ENCODE measurements at places on chromosomes 6 and 20.

- DNase-seq: no peak
These were observed 210.8 kb downstream of the CDKAL1 start for GRCh38 chr6:20744911-20745557.

- DNase-seq: no peak
These were observed 44.8 kb upstream of the TGM2 start for GRCh38 chr20:38209736-38210405.

GRCh38 chr20:62561182-62561581 is 81.1 kb upstream of the SLCO4A1 start:
- DNase-seq: no peak

DNA sequence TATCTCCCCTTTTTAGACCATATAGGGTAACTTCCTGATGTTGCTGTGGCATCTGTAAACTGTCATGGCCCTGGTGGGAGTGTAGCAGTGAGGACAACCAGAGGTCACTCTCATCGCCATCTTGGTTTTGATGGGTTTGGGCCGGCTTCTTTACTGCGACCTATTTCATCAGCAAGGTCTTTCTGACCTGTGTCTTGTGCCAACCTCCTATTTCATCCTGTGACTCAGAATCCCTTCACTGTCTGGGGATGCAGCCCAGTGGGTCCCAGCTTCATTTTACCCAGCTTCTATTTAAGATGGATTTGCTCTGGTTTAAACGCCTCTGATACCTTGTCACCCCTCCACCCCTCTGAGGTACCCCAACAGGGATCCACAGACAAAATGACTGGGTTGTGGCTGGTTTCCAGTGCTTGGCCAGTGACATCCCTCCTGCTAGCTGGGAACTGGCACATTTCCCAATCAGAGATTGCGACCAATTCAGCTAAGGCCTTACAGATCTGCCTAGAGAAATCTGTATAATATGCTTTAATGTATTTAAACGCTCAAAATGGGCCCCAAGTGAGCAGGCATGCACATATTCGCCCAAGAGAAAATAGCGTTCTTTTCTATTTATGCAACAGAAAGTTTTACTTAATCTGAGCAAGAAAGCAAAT is 315.6 kb upstream of the QKI start:
- DNase-seq: no peak

DNA sequence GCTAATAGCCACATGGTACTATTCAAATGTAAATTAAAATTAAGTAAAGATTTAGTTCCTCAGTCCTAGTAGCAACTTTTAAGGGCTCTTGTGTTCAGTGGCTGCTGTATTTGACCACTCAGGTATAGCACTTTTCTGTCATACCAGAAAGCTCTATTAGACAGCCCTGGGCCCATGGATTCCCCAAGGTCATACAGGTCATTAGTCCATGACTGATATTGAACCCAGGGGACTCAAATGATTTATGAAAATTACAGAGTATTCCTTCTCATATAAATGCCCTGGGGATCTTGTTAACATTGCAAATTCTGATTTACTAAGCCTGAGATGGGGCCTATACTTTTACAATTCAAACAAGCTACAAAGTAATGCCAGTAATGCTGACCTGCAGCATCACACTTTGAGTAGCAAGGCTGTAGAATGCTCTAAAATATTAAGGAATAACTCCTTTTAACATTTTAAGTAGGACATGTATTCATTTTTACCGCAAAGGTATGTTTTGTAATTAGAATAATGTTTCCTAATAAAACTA is 29.6 kb downstream of the RNF217 start:
- no peak for DNase-seq

- DNase-seq: no peak
These were observed 1.1 kb upstream of the TULP4 start for GRCh38 chr6:158311193-158311592.

DNA sequence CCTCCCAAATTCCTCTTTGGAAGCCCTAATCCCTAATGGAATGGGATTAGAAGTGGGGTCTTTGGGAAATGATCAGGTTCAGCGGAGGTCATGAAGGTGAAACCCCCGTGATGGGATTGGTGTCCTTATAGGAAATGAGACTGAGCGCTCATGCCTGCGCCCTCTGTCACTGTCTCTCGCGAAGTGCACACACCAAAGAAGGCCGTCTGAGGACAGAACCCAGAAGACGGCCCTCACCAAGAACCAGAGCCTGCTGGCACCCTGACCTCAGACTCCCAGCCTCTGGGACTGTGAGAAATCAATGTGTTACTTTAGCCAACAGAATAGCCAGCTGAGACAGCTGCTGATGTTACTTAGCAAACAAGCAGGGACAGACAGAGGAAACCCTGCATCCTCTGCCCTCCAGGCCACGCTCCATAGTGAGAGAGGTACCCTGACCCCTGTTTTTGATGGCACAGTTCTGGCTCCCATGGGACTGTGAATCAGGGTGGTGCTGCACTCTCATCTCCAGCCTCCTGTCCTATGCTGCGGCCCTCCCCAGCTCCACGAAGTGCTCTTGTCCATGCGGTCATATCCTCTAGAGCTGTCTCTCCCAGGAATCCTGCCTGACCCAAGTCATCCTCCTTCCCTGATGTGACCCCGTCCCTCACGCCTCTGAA is 369.3 kb downstream of the ZFAND3 start:
- no peak for DNase-seq

- DNase-seq: no peak
These were observed 89.4 kb downstream of the PDE10A start for GRCh38 chr6:165573671-165574070.

GRCh38 chr6:13438126-13438525 is 49.3 kb downstream of the GFOD1 start:
- no peak for DNase-seq

- no peak for DNase-seq
These were observed 63.0 kb downstream of the FNDC1 start for GRCh38 chr6:159232106-159232645.

DNA sequence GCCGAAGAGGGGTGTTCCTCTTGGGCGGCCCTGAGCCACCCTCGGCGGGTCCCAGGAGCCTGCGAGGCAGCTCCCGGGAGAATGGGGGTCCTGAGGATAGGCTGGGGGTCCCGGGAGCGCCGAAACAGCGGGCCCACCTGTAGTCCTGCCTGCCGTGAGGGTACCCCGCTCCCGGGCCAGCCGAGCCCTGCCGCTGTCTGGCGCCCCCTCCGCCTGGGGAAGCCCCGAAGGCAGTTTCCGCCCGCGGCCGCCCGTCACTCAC is 280 bp downstream of the SPATA2 start:
- DNase-seq: no peak

- no peak for DNase-seq
These were observed 5.3 kb downstream of the GHRH start for GRCh38 chr20:37256286-37256685.

DNA sequence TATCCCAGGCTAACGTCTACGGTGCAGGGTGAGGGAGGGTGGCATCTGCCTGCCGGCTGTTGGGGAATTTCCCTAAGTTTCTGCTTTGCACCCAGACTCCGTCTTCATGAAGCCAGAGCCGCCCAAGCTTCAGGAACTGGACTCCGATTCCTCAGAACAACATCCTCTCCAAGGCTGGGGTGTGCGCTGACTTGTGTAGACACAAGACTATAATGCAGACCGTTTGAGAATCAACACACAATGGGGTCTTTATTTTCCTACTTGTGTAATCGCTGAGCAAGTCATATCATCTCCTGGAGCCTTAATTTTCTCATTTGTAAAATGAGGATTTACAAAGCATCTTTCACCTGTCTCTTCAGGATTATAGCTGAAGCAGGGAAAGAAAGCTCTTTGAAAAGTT is 160.5 kb upstream of the AGPAT4 start:
- DNase-seq: no peak

- DNase-seq: no peak
These were observed 410.0 kb upstream of the JAG1 start for GRCh38 chr20:11083841-11084240.

GRCh38 chr6:15930207-15930606 is 198.7 kb upstream of the MYLIP start:
- no peak for DNase-seq

- DNase-seq: no peak
These were observed 11.7 kb upstream of the MAPK13 start for GRCh38 chr6:36118550-36119107.

GRCh38 chr6:32522302-32523047 is 7.6 kb downstream of the HLA-DRB5 start:
- no peak for DNase-seq

DNA sequence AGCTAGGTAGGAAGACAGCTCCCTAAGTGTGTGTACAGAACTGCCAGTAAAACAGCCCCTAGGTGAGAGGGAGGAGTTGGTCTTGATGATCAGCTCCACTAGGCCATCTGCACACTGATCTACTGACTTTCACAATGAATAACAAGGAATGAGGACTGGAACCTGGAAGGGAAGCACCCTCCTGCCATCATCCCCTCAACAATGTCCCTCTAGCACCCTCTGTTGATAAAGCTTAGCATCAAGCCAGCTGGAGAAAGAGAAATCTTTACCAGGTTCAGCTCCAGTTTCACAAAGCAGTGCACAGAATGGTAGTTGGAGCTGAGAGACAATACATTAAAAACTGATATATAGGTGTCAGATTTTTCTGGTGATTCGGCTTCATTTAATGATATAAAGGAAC is 57.2 kb upstream of the IRAK1BP1 start:
- no peak for DNase-seq

DNA sequence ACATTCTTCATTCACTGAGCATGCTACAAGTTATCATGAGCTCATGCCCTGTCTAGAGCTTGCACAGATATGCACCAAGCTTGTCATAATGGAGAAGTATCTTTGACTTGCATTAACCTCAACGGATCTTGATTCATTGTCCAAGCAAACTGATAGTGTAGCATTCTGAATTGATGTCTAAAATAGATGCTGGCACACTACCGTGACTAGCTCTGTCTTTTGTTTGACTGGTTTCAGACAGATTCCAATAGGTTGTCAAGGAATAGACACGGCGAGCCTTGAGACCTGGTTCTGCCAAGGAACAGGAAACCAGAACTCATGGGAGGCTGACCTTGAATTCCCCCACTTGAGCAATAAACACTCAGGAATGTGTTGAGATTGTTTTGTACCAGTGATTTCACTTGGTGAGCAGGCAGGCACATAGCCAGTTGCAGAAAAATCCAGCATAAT is 1153.1 kb upstream of the GJE1 start:
- no peak for DNase-seq

DNA sequence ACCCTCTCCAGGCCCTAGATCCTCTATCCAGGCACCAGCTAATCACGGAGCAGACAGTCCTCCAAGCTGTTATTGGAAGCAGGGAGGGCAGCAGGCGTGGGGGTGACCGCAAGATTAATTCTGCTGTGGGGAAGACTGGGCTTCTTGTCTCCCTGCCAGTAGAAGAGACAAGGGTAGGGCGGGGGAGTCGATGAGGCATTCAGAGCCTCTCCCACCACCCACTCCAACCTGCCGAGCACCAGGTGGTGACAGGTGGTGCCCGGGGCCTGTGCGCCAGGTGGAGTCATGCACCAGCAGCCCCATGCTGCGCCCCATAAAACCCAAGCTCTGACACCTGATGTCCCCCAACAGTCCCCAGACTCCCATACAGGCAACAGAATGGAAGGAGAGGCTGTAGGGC is 89.6 kb downstream of the CDH22 start:
- DNase-seq: no peak

GRCh38 chr6:168607272-168608112 is 166.5 kb downstream of the SMOC2 start:
- no peak for DNase-seq

- DNase-seq: no peak
These were observed 338 bp downstream of the SRXN1 start for GRCh38 chr20:652615-653109.
